ENCODE measurements at places on chromosomes 2 and 18.

GRCh38 chr2:135844301-135844895, 7.4 kb upstream of the LCT start:
- DNase-seq: no peak

DNA sequence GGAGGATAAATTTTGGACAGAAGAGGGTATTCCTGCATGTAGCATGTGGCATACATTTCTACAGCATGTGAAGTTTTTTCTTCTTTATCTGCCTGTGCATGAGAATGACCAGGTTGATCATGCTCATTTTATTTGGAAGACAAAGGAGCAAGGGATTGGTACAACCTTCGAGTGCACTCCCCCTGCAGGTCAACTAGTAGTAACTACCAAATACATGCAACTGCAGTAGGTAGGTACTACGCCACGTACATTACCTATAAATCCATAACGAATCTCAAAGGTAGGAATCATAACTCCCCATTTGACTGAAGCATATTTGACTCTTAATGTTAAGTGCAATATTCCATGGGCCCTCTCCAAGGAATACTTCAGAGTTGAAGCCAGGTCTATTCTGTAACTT, 763.9 kb downstream of the TSN start:
- DNase-seq: no peak

- DNase-seq: no peak
Measured at GRCh38 chr2:210577263-210578071, 21.1 kb downstream of the CPS1 start.

DNA sequence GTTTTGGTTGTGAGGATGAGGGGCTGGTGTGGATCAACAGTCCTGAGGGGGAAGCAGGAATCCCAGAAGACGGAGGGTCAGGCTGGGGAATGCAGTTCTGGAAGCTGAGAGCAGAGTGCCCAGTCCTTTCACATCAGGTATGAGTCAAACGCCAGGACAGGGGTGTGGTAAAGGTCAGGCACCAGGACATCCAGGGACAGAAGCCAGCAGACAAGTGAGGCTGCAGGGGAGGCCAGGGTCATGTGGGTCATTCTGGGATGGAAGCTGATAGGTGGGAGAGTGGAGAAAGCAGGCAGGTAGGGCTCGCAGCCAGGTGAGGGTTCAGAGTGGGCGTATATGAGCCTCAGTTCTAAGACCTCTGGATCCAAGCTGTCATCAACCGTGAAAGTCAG, 12.8 kb upstream of the GNLY start:
- DNase-seq: no peak

GRCh38 chr2:159515441-159515840, 100.9 kb downstream of the BAZ2B start:
- DNase-seq: no peak

DNA sequence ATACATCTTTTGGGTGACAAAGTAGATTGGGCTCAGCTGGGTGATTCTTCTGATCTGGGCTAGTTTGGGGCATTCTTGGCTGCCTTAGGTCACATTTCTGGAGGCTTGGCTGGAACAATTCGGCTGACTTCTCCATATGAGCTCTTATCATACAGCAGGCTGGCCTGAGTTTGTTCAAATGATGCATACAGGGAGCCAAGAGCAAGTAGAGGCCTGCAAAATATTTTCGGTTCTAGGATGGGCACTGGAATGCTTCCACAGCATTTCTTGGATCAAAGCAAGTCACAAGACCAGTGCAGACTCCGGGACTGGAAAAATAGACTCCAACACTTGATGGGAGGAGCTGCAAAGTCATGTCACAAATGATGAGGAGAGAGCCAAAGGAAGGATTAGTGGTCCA, 98.4 kb downstream of the SCG2 start:
- no peak for DNase-seq

DNA sequence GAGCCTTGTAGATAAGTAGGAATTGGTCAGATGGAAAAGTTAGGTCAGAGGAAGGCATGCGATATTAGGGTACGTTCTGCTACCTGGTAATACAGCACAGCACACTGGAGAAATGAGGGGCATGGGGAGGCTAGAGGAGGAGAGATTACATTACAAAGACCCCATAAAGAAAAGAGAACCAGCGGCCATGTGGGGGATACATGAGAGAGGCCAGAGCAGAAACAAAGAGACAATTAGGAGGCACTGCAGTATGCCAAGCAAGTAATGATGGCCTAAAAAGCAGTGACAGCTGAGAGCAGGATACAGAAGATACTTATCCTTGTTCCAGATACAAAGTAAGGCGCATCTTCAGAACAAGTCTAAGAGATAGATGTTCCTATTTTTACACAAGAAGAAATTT, 40.0 kb downstream of the TXNL1 start:
- no peak for DNase-seq

GRCh38 chr2:123609077-123609476, 416.0 kb upstream of the CNTNAP5 start:
- no peak for DNase-seq

GRCh38 chr2:109062145-109062858, 66.7 kb upstream of the SH3RF3 start:
- no peak for DNase-seq

- DNase-seq: no peak
Measured at GRCh38 chr2:217897816-217898806, 104.7 kb downstream of the TNS1 start.

- no peak for DNase-seq
Measured at GRCh38 chr2:180559771-180560170, 420.6 kb upstream of the UBE2E3 start.

- DNase-seq: no peak
Measured at GRCh38 chr2:231769170-231770136, 11.6 kb downstream of the PDE6D start.
